ENCODE measurements at places on chromosomes 4 and X.
A peak's percentile ranks its signal among the peaks of the same experiment; 100 is the strongest.

- peak; percentile 78 for DNase-seq
Measured at GRCh38 chr4:89226665-89227574, 80.7 kb downstream of the GPRIN3 start.

DNA sequence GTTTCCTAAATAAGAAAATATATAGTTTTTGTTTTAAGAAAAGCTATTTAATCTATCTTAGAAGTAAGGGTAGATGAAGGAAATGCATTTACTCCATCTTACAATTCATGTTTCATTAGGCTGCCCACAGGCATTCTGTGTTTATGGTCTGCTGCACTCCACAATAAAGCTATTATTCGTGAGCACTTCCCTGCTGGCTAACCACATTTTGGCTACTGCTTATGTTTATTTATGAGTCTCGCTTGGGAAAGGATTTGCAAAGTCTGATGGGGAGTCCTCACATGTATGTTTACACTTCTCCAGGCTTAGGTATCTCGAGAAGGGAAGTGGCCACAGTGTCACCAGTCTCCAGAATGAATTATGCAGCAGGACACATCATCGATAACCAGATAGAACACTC is 260.8 kb upstream of the VCX start:
- DNase-seq: no peak

- no peak for DNase-seq
Measured at GRCh38 chrX:68895341-68895755, 66.5 kb downstream of the EFNB1 start.

GRCh38 chr4:40199999-40200874 is 3.4 kb downstream of the RHOH start:
- DNase-seq: no peak

DNA sequence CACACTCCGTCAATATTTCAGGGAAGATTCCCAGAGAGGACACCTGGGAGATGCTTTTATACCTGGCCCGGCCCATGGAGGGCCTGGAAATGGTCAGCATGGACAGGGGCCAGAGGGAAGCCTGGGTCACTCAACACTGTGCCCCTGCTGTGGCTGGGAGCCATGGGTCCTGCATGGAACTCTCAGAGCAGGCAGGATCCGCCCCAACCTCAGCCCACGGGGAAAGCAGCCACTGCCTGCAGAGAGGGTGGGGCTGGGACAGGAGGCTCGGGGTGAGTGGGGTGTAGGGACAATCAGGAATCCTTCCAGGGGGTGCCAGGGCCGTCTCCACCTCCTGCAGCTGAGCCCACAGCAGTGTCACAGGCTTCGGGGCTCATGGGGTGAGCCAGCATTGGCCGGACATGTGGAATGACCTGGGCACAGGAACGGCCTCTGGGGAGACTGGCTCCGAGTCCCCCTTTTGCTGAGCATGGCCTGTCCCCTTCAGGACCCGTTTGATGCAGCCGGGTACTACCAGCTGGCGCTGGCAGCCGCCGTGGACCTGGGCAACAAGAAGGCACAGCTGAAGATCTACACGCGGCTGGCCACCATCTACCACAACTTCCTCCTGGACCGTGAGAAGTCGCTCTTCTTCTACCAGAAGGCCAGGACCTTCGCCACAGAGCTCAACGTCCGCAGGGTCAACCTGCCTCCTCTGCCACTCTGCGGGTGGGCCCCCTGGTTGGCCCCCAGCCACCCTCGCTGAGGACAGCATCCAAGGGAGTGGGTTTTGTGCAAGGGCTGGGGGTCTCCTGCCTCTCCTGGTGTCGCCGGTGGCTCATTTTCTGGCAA is 29.1 kb upstream of the HTRA3 start:
- no peak for DNase-seq

- no peak for DNase-seq
Measured at GRCh38 chrX:152842772-152843338, 12.0 kb downstream of the NSDHL start.

DNA sequence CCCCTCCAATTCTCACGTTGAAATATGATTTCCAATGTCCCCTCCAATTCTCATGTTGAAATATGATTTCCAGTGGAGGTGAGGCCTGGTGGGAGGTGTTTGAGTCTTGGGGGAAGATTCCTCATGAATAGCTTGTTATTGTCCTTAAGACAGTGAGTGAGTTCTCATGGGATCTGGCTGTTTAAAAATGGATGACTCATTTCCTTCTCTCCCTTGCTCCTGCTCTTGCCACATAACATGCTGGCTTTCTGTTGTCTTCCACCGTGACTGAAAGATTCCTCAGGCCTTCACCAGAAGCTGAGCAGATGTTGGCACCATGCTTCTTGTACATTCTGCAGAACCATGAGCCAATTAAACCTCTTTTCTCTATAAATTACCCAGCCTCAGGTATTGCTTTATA is 346.8 kb upstream of the TECRL start:
- DNase-seq: no peak

- DNase-seq: no peak
Measured at GRCh38 chr4:110867251-110867960, 244.5 kb upstream of the PITX2 start.

- DNase-seq: no peak
Measured at GRCh38 chr4:83989835-83990234, 453.9 kb downstream of the GPAT3 start.

- no peak for DNase-seq
Measured at GRCh38 chr4:7201420-7202305, 9.3 kb downstream of the SORCS2 start.

GRCh38 chrX:148298737-148299136 is 201.7 kb upstream of the AFF2 start:
- DNase-seq: no peak
